ENCODE measurements at places on chromosomes 7 and 10. TPM values are rescaled to one million over a fixed set of nuclear protein-coding genes. Genes with fewer than 3 reads are reported as not detected.

DNA sequence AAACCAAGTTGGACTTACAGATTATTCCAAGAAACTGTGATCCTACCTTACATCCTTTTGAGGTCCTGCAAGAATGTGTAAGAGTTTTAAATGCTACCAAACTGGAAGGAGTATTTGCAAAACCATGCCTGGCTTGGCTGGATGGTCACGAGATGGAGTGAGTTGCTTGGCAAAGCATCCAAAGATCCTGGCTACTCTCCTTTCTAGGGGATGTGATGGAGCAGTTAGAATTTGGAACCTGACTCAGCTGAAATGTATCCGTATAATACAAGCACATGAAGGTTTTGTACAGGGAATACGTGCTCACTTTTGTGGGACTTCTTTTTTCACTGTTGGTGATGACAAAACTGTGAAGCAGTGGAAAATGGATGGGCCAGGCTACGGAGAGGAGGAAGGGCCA is 13.3 kb upstream of the SYPL1 start:
- no peak for DNase-seq

DNA sequence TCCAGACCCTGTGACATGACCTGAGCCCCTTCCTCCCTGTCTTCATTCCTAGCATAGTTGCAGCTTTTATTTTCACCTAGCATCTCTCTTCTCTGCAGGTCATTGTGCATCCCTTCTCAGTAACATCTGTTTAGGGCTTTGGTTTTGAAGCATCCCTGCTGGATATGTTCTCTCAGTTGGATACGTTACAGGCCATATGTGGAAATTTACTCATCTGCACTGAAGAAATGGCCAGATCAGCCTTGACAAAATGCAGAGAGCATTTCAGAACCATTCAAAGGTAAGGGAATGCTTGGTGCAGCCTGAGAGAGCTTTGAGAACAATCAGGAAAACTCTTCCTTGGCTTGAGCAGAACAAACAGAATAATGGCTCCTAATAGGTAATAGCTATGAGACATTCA is 647.0 kb downstream of the KCNMA1 start:
- H3K4me3 ChIP-seq: no peak overlapping the region
- no peaks in the 10 kb centered on the region for H3K4me1 ChIP-seq
- peaks cover 4% of the 10 kb centered on the region for H3K27me3 ChIP-seq

The APBB1IP gene
- 102 TPM for total RNA-seq

DNA sequence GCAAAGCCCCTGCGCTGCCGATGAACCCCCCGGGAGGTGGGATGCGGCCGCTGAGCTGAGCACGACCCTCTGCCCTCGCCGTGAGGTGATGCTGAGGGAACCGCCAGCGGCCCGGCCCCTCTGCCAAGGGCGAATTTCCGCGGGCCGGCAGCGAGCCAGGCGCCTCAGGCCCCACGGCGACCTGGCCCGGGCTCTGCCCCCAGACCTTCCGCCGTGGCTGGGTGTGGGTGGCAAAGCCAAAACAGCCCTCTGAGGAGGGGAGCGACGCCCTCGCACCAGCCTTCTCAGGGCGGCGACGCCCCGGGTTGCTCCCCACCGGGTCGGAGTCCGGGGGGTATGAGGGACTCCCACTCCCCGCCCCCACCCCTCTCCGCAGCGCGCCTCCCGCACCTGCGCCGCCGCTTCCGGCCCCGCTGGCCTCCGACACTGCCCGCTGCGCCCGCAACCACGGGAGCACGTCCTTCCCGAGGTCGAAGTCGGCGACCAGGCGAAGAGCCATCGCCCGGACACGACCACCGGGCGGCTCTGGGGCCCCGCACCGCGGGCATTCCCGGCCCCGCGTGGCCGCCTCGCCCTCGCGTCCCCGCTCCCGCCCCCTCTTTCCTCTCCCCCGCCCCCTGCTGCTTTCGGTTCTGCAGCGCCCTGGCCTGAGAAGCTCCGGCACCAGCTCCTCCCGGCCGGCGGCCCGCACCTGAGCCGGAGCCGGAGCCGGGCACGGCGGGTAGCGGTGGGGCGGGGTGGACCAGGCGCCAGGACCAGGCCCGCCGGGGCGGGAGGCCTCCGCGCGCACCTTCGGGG is at the start of gene GSAP:
Gene GSAP (minus strand): TSS at position 527 of the 798 bp plus-strand sequence. CDS start 28 bp downstream, at position 499.
- H3K4me1 ChIP-seq: peaks cover 49% of the 10 kb centered on the region
- DNase-seq: peak; percentile 56
- peaks cover 2% of the 10 kb centered on the region for H3K36me3 ChIP-seq
- H3K27me3 ChIP-seq: no peaks in the 10 kb centered on the region

GRCh38 chr10:20162123-20162522 is 345.9 kb downstream of the PLXDC2 start:
- DNase-seq: no peak
- no peak overlapping the region for H3K27ac ChIP-seq
- no peaks in the 10 kb centered on the region for H3K27me3 ChIP-seq
- no peak overlapping the region for H3K4me3 ChIP-seq
- no peaks in the 10 kb centered on the region for H3K36me3 ChIP-seq
- no peaks in the 10 kb centered on the region for H3K4me1 ChIP-seq

GRCh38 chr10:33241351-33241750 is 93.1 kb downstream of the NRP1 start:
- no peak overlapping the region for H3K4me3 ChIP-seq
- no peak overlapping the region for H3K27ac ChIP-seq
- H3K27me3 ChIP-seq: no peaks in the 10 kb centered on the region
- no peaks in the 10 kb centered on the region for H3K36me3 ChIP-seq
- DNase-seq: no peak

The AIFM2 gene
- 4.7 TPM for total RNA-seq

DNA sequence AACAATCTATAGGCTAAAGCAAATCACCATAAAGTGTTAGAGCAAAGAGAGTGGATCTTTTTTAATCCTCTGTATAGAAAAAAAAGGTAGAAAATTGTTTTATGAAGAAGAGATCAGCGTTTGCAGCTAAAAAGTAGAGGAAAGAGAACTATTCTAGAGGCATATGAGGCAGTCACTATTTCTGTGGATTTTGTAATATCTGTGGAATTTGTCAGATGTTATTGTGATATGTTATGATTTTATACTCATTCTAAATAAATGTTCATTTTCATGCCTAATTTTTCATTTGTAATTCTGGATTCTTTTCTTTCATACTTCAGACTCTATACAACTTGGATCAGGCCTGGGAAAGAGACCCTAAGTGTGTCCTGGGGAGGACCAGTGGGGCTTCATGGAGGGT is 295.0 kb upstream of the LYZL1 start:
- H3K4me1 ChIP-seq: no peaks in the 10 kb centered on the region
- peaks cover 2% of the 10 kb centered on the region for H3K27me3 ChIP-seq
- no peak overlapping the region for H3K27ac ChIP-seq
- no peak overlapping the region for H3K4me3 ChIP-seq
- no peaks in the 10 kb centered on the region for H3K36me3 ChIP-seq
